ENCODE measurements at places on chromosomes 13 and 19.

DNA sequence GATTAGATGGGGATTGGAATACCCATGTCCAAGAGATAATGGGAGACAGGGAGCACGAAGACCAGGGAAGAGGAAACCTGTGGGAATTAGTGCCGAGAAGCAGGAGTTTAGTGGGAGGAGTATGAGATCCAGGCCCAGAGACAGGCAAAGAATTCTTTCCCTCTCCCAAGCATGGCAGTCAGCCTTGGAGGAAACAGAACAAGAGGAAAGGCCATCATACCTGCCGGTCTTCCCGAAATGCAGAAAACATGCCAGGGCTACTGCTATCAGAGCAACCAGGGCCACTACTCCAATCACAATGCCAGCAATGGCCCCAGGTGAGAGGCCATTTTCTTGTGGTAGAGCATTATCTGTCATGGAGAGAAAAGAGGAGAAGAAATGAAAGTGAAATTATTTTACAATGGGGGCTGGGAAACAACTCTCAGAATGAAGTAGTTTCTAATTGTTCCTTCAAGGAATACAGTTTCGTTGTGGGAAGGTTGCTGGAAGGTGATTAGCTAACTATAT, 16.1 kb downstream of the CEACAM1 start:
- no peak for DNase-seq

DNA sequence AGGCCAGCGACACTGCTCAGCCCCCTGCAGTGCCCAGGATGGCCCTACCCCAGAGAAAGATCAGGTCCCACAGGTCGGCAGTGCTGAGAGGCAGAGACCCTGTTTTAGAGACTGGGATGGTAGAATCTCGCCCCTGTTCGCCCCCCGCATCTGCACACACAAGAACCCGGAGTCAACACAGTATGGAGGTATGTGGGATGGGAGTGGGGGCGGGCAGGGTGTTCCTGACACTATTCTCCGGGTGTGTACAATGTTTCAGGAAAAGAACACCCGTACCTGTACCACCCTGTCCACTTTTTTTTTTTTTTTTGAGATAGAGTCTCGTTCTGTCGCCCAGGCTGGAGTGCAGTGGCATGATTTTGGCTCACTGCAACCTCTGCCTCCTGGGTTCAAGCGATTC, 19.3 kb downstream of the PIP5K1C start:
- DNase-seq: no peak

GRCh38 chr13:111907341-111907880, 159.5 kb upstream of the SOX1 start:
- no peak for DNase-seq

GRCh38 chr13:61770681-61771080, 355.0 kb upstream of the PCDH20 start:
- no peak for DNase-seq

- DNase-seq: no peak
Observed at GRCh38 chr19:18480006-18480691, 41.7 kb downstream of the ELL start.

- no peak for DNase-seq
Observed at GRCh38 chr19:1090731-1091543, 4.2 kb downstream of the POLR2E start.

GRCh38 chr13:113919761-113920559, 53.9 kb downstream of the C13orf46 start:
- DNase-seq: no peak

Measured in CD4-positive, alpha-beta T cell (primary cell).